ENCODE measurements at places on chromosomes 2 and 18.
A peak's percentile ranks its signal among the peaks of the same experiment; 100 is the strongest.

DNA sequence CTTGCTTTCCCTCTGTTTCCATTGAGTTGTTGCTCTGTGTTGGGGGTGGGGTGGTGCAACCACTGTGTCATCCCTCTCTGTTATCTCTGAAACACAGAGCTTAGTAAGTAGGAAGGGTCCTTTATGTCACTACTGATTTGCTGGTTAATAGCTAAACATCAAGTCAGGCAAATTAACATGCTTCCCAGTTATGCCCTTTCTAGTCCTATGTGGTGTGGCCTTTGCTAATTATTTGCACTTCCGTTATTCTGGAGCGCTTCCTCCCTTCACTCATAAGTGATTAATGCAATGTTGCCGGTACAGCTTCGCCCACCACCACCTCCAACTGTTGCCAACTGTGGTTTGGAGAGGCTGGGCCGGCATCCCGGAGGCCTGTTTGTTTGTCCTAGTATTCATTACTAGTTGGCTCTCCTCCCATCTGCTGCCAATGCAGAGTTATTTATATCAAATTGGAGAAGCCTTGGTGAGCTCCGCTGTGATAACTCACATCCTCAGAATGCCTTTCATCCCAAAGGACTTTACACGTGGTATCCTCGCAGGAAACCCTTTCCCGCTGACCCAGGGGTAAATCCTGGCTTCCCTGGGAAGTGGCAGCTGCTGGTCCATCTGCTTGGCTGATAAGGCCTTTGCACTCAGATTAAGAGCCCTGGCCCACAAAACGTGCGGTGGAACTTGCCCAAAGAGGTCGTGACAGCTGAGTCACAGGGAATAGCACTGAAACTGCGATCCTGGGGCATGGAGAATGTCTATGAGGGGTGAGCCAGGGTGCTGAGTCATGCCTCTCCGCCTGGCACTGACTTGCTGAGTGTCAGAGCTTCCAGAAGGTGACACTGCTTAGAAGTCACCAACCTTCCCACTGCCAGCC is 72.0 kb upstream of the ZCCHC2 start:
- no peak for DNase-seq

GRCh38 chr2:60861736-60862135 is 19.6 kb upstream of the REL start:
- DNase-seq, result no peak

DNA sequence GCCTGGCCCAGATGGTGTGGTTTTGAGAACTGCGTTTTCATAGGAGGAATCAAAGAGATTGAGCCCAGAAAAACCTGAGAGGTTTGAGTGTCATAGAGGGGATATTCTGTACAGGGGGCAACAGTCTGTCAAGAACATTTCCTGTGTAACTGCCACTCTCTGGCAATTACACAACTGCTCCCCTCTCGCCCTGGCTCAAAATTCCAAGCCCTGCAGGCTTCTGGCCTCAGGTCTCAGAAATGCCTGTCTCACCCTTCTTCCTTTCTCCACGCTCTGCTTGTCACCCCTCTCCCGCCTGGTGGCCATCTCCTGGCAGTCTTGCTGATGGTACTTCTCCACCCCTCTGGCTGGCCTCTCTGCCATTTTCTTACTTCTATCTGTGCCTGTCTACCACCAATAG is 4.0 kb downstream of the VAMP5 start:
- DNase-seq, result no peak

GRCh38 chr2:191538334-191538903 is 139.5 kb upstream of the NABP1 start:
- no peak for DNase-seq

DNA sequence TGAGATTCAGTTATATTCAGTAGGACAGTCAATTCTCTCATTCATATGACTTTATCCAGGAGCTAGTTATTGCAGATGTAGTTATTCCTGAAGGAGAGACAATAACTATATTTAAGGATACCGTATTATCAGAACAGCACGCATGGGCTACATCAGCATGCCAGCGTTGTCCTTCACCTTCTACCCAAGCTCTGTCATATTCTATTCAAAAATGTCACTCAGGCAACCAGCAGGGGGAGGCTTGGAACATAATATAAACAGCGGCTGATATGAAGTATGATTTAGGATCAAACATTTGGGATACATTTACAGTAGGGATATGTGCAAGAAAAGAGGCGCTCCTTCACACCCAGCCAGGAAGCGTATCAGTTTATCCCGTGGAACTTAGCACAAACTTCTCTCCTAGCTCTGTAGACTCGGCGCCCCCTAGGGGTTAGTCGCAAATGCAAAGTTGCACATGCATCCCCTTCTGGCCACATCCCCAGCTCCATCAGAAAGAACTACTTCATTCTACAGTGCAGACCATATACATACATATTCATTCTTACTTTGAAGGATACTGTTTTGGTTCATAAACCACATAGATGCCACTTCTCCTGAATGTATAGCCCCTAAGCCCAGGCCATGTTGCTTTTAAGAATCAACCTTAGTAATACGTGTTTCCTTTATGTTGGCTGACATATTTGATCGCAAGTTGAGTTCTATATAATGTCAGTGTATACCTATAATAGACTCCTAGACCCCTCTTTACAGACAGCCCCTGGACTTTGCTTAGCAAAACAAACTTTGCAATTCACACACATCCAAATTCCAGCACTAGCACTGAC is 759.4 kb downstream of the ADCYAP1 start:
- no peak for DNase-seq

DNA sequence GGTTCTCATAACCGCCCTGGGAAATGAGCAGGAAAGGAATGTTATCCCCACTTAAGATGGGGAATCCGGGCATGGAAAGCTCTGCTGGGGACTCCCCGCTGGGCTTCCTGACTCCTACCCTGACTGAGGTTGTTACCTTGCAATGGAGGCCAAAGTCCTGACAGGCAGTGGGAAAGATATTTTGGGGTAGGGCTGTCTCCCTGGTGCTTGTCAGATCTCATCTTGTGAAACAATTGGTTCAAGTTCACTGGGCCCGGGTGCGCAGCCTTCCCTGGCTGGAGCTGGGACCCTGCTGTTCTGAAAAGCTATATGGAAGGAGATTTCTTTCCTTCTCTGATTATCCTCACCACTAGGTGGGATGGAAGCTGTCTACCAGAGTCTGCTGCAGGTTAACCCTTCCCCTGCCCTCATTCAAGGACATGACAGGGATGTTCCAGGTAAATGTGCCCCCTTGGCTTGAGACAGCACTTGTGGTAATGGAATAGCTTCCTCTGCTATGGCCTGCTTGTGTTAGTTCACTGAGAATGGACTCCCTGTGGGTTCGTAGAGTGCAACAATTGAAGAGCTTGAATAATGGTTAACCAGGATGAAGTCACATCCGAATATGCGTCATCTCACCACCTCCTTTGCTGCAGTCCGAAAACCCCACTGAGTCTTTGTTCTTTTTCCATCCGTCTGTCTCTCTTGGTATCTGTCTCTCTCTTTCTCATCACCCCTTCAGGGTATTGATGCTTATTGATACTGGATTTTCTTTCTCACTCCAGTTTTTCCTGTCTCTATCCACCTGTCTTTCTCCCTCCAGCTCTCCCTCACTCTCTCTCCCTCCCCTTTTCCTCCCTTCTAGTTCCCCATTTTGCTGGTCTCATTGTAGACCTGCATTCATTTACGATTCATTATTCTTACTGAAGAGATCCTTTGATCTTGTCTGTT is 67.8 kb upstream of the EPAS1 start:
- DNase-seq, result peak; percentile 47

DNA sequence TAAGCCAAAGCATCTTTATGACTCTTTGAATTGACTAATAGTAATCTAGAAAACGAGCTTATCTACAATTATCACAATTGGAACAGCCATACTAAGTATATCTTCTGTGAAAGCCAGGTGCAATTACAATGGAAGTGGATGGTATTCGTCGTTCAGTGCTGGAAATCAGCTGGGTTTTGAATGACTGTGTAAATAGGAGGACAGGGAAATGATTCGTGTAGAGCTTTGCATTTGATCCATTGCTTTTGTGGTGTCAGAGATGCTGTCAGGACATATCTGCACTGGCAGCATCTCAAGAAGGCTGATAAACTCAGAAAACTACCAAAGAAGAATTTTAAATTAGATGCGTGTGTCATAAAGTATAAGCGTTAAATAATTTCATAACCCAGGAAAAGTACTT is 187.1 kb downstream of the ZNF407 start:
- no peak for DNase-seq

DNA sequence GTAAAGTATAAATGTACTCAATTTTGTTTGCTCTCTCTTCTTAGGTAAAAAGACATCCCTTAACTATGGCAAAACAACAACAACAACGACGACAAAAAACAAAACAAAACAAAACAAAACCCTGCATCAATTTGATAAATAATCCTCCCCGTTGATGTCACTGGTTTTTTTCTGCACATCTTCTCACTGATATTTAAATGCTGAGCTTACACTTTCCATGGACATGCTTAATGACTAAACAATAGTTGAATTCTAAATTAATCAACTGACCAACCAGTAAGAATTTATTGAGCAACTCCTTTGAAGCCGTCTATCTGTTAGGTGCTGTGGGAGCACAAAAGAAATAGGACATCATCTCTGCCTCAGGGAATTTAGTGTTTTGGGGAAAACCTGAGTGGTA is 20.2 kb upstream of the POLE4 start:
- no peak for DNase-seq

- DNase-seq, result no peak
These were observed 503.6 kb upstream of the SYT4 start for GRCh38 chr18:43780782-43781340.

DNA sequence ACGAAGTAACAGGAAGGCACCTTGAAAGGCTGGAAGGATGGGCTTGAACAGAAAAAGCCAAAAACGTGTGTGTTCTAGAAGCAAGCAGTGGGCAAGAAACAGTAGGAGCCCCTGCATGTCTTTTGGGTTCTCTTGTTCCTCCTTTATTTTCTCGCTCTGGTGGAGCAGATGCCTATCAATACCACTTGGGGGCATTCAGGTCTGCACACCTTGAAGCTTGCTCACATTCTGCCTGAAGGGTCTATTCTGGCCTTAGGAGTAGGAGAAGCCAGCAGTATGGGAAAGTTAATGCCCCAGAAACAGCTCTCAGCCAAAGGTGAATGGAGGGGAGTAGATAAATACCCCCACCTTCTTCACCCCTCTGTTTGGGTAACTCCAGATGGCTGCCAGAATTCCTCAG is 204.5 kb downstream of the TXNL1 start:
- no peak for DNase-seq

GRCh38 chr2:121529439-121530211 is 1.1 kb upstream of the RNU4ATAC start:
- no peak for DNase-seq

- no peak for DNase-seq
These were observed 7.4 kb upstream of the MBOAT2 start for GRCh38 chr2:9010866-9011265.

DNA sequence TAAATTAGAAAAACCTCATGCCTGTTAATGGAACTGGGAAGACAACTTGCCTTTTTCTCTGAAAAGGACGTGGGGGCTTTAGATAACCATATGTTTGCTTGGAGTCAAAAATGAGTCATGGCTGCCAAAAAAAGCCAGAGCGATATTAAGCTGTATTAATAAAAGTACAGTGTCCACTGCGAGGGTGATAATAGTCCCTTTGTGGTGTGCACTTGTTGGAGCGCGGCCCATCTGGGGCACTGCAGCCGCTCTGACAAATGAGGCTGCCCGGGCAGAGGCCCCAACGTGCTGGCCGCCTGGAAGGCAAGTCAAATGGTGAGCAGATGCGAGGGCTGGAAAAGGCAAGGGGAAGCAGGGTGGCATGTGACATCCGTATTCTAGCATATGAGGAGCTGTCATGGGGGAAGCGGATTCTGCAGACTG is 103.3 kb upstream of the NCK2 start:
- DNase-seq, result no peak

- peak; percentile 3 for DNase-seq
These were observed 218.1 kb downstream of the WDR7 start for GRCh38 chr18:56869189-56869777.

GRCh38 chr2:105896765-105897163 is 152.1 kb downstream of the NCK2 start:
- no peak for DNase-seq

DNA sequence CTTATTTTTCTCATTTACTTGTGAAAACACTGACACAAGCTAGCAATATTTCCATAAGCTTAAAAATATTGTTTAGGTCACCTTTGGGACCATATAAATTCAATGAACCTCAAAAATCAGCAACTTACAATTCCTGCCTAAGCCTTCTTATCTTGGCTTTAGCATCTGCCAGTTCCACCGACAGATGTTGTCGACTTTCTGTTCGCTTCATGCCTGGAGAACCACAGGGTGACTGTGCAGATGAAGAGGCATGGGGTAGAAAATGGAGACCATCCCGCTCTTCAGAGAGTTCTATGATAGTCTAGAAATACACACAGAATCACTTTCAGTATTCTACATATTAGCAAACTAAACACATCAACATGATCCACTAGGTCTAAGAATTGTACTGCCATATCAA is 64.2 kb downstream of the CCDC88A start:
- no peak for DNase-seq

- DNase-seq, result peak; percentile 43
These were observed 31.5 kb upstream of the NFE2L2 start for GRCh38 chr2:177296040-177296439.

GRCh38 chr2:39266916-39267434 is 23.2 kb upstream of the CDKL4 start:
- DNase-seq, result no peak

- DNase-seq, result no peak
These were observed 39.5 kb upstream of the DYNAP start for GRCh38 chr18:54551590-54551989.

DNA sequence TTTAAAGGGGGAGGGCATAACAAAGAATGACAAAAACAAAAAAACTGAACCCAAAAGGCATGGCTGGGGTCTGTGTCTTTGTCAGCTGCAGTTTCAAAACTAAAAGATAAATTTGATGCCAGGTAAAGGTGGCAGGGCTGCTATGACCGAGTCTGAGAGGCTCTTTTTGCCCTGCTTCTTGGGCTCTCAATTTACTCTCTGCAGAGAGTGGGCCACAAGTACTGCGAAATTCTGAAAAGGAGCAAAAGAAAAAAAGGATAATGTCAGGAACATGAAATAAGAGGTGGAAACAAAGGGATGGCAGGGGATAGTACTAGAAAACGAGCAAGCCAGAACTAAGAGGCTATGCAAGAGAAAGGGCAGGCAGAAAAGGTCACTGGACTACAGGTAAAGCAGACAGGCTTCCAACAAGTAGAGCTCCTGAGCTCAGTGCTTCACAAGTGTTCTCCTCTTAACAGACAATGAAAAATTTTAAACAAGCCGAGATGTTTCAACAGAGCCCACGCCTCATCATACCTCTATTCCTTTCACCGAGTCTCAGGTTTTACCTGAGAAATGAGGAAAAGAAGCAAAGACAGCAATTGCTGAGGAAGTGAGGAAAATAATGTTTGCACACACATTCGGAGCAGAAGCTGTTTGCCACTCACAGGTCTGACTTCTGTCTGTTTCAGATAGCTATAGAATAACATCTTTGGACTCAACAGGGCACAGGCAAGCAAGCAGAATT is 7.3 kb downstream of the IRS1 start:
- no peak for DNase-seq

DNA sequence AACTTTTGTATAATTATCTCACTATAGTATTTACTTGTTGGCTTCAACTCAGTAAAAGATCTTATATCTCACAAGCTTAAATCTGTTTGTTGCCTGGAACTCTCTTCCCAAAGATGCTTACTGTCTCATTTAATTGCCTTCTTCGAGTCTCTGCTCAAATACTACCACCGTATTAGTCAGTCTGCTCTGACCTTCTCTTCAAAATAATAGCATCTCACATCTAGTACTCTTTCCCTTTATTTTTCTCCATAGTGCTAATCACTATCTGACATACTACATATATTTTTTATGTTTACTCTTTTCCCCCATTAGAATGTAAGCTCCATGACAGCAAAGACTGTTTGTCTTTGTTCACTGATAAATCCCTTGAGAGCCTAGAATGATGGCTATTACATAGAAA is 10.6 kb upstream of the MPP4 start:
- DNase-seq, result no peak

- DNase-seq, result no peak
These were observed 195.4 kb upstream of the KLHL14 start for GRCh38 chr18:32968248-32968647.
